ENCODE measurements at places on chromosomes 12 and 14. TPM values are rescaled to one million over a fixed set of nuclear protein-coding genes. Genes with fewer than 3 reads are reported as not detected.

Gene AMN
- not detected for total RNA-seq

Gene KLHDC2
- total RNA-seq = 83.5 TPM

Gene BMAL2
- 1.9 TPM for total RNA-seq

Gene ERBB3
- 4.3 TPM for total RNA-seq

Gene KRT7
- total RNA-seq = not detected

Gene SLC24A4
- not detected for total RNA-seq

Gene DLK1
- total RNA-seq = 6.1 TPM

Gene HVCN1
- total RNA-seq = not detected

Gene SCARB1
- total RNA-seq = 107 TPM

Gene TAS2R42
- not detected for total RNA-seq
